ENCODE measurements at places on chromosomes 3 and 15.

DNA sequence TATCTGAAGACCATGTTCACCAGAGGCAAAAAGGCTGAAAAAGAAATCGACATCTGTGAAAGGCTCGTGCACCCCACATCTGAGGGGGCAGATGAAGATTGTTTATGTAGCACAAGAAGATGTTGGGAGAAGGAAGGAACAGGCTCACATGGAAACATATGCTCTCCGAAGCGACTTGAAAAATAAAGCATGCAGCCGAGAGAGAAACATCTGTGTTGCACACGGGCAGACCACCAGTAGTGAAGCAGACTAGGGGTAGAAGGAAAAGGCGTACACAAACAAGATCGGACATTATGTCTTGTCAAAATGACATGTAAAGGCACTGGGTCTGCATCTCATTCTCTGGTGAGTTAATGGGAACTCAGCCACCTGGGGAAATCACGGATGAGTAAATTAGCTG lies 356.5 kb downstream of the ZIC4 start:
- no peak for DNase-seq

GRCh38 chr3:194176274-194176991 lies 40.5 kb downstream of the HES1 start:
- no peak for DNase-seq

DNA sequence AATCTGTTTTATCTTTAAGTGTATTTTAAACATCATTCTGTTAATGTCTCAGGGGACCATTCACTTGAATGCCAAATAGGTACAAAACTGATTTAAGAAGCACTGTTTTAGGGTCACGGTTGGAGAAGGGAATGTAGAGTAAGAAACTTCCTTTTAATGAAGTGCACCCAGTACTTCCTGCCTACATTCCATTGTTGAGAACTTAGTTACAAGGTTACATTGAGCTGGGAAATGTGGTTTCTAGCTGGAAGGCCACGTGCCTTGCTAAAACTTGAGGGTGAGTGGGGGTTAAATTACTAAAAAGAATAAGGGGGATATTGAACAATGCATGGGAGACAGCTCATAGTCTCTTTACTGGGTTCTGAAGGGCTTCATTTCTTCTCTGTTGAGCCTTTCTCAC lies 78.3 kb upstream of the TBC1D5 start:
- DNase-seq = no peak

- peak; percentile 45 for DNase-seq
These were observed 951.6 kb downstream of the TUSC7 start for GRCh38 chr3:117660941-117661817.

DNA sequence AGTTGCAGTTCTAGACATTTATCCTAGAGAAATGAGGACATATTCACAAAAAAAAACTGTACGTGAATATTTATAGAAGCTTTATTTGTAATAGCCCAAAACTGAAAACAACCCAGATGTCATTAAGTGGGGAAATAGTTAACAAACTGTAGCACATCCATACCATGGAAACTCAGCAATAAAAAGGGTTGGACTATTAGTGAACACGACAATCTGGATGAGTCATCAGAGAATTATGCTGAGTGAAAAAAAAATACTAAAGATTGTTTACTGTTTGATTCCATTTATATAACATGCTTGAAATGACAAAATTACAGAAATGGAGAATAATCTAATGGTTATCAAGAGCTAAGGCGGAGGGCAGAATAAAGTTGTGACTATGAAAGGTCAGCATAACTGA lies 59.5 kb downstream of the CPA3 start:
- no peak for DNase-seq

GRCh38 chr3:187352581-187353575 lies 15.3 kb upstream of the RTP4 start:
- DNase-seq = no peak

GRCh38 chr3:102189956-102190723 lies 244.7 kb upstream of the ZPLD1 start:
- DNase-seq = no peak

DNA sequence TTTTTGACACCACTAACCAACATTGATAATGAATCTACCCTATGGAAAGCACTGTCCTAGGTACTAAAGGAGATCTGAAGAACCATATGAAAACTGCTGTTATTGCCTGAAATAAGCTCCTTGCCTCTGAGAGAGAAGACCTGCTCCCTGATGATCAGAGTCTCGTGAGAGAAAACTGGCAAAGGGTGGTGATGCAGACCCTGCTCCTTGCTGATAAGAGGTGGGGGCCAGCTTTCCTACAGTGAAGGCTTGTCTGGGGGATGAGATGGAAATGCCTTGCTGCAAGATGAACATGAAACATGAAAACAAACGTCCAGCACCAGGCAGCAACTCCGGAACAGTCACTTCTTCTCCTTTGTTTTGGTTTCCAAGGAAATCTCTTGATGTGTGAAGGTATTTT lies 31.9 kb downstream of the RASGRP1 start:
- no peak for DNase-seq

DNA sequence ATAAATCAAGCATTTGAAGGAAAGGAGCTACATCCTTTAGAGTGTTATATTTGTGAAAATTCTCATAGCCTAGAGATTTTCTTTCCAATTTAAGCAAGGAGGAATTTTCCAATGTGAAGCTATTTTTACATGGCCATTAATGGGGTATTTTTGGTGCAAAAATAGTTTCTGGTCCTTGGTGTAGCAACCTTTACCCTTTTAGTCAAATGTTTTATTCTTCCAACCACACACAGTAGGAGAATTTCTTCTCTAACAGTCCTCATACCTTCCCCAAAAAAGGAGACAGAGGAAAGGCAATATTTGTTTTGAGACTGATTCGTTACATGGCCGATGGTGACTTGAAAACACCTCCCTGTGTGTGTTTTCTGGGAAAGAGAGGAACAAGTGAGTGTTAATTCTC lies 261.2 kb downstream of the PTPRG start:
- DNase-seq = no peak

- no peak for DNase-seq
These were observed 153.5 kb upstream of the COL8A1 start for GRCh38 chr3:99484871-99485270.

DNA sequence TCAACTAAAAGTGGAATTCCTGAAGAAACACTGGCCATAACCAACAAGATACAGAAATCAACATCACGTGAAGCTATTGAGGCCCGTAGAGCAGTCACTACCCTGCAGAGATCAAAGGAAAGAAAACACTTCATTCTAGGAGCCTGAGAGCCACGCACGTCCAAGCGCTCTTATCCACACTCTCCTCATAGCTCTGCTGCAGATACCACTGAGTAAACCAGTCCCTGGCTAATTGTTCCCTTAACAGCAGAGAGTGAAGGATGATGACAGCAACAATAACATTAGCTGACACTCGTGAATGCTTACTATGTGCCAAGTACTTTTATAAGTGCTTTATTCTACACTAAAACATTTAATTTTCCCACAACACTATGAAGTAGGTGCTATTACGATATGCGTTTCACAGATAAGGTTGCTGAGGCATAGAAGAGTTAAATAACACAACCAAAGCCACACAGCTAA lies 271.0 kb upstream of the GADL1 start:
- no peak for DNase-seq

GRCh38 chr3:89059211-89059925 lies 48.1 kb upstream of the EPHA3 start:
- no peak for DNase-seq

GRCh38 chr3:38397320-38397719 lies 50.7 kb downstream of the XYLB start:
- DNase-seq = no peak

DNA sequence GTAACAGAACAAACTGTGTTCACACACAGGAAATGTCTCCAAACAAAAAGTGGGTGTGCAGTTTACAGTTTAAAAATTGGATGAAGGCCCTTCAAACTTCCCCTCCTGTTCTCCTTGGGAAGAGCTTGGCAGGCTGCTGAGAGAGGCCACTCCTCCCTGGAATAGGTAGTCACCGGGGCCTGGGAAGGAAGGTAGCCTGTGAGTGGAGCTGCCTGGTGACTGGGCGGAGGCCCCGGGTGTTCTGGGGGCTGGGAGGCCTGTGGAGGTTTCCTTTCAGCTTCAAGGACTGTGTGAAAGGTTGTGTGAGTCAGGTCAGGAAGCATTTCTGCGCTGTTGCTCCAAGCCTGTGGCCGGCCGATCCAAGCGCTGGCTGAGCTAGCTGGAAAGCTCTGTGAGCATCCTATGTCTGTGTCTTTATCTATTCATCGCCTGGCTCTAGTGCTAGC lies 14.1 kb downstream of the SLCO3A1 start:
- DNase-seq = peak; percentile 57

- no peak for DNase-seq
These were observed 157.8 kb downstream of the TIGIT start for GRCh38 chr3:114451561-114452018.

- DNase-seq = no peak
These were observed 238.0 kb downstream of the FOXP1 start for GRCh38 chr3:71345429-71346040.

- DNase-seq = no peak
These were observed 163.3 kb downstream of the PLCH1 start for GRCh38 chr3:155581579-155581978.

GRCh38 chr3:125375950-125376679 lies 990 bp upstream of the ZNF148 start:
- DNase-seq = no peak

DNA sequence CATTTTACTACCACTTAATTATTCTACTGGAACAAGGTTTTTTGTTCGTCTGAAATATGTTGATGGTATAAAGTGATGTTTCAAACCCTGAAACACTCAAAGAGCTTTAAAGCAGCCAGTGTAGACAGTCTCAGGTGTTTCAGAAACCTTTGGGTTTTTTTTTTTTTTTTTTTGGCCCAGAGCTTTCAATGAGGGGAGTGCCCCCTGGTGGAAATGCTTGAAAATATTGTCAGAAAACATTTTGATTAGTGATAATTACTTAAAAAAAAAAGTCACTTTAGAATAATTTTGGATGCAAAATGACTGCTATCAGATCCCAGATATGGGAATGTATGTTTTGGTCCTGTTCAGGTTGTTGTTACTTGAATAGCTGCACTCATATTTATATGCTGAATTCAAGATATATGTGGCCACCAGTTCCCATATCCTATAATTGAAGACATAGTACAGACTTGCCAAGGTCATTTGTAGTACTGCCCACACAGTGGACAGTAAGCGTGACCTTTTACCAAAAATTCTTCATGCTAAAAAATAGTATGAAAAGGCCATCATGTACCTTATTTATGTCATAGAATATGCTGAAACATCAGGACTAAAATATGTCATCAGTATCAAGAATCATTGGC lies 35.9 kb downstream of the SATB1 start:
- DNase-seq = no peak

DNA sequence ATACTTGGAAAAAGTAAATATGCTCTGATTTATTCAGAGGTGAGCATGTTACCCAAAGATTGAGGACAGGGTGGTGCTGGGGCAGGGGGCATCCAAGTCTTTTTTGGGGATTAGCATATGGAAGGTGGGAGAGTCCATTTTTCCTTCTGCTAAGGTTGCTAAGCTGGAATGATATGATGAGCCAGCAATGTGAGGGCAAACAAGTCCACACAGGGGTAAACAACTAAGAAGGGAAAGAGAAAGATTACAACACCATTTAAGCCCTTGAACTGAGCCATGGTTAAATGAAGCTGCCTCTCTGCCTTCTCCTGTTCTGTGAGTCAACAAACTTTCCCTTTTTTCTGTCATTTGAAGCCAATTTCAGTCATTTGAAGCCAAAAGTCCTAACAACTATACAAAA lies 89.0 kb downstream of the RPL22L1 start:
- no peak for DNase-seq

DNA sequence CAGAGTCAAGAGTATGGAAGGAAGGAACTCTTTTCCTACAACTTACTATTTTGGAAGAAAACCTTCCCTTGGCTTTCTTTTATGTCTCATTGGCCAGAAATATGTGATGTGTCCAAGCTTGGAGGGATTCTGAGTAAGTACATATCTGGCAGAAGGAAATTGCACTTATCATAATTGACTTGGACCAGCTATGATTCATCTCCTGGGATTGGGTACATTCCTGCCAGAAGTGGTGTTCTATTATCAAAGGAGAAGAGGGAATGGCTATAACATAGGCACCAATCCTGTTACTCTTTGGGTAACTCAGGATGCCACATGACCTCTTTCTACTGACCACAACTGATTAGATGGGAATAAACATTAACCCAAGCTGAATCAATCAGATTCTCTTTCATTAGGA lies 13.5 kb upstream of the DAZL start:
- DNase-seq = no peak

- no peak for DNase-seq
These were observed 243.9 kb downstream of the OPA1 start for GRCh38 chr3:193836918-193837317.

GRCh38 chr3:46979958-46980497 lies 562 bp downstream of the NBEAL2 start:
- DNase-seq = no peak

- DNase-seq = no peak
These were observed 31.5 kb downstream of the ZFAND6 start for GRCh38 chr15:80090879-80091503.

DNA sequence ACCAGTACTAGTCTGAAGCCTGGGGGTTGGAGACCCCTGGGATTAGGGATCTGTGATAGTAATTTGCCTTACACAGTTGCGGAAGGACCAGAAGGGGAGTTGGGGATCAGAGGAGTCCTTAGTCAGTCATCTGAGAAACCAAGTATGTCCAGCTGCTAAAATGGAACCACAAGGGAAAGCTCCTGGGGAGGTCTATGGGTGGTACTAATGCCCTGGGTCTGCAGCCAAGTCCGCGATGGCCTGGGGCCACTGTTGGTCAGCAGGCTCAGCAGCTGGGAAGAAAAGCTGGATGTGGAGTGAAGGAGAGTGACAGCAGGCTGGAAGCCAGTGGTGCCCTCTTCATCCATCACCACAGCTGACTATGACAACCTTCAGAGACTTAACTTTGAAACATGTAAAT lies 2.2 kb upstream of the ANKDD1A start:
- DNase-seq = no peak

DNA sequence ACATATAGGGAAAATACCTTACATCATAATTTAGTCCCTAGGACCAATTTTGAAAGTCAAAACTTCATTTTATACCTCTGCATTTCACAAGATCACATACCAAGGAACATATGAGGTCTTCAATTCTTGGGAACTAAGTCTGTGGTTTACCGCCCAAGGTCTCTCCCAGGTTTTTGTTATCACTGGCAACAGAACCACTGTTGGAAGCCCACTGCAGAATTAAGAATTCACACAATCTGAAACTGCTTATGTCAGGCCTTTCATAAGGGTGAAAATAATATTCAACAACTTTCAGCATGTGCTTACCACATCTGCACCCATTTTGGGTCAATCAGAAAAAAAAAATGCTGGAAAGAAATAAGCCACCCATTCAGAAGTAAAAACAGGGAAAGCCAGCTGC lies 107.2 kb upstream of the MME start:
- DNase-seq = no peak

GRCh38 chr3:99394831-99395778 lies 243.3 kb upstream of the COL8A1 start:
- DNase-seq = peak; percentile 52

GRCh38 chr3:184540777-184541681 lies 20.6 kb upstream of the EPHB3 start:
- no peak for DNase-seq

DNA sequence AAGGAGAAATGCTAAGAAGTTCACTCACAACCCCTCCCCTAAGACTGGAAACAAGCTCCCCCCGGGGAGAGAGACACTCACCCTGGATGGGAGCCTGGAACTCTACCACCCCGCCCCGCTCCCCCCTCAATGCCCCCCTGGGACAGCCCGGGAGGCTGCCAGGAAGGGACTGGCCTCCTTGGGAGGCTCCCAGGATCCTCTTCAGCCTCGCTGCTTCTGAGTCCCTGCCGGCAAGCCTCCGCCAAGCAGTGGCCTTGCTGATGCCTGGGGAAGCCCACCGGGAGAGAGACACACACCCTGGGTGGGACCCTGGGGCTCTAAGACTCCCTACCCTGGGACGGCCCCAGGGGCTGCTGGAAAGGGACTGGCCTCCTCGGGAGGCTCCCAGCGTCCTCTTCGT lies 33.4 kb downstream of the CPEB1 start:
- DNase-seq = no peak
